ENCODE measurements at places on chromosomes 12 and 14.

- peak; percentile 41 for DNase-seq
Observed at GRCh38 chr12:32399370-32400113, at the start of gene FGD4. FGD4 (plus strand) TSS chr12:32399558.

GRCh38 chr12:128690641-128691040, 133.1 kb downstream of the SLC15A4 start:
- no peak for DNase-seq

DNA sequence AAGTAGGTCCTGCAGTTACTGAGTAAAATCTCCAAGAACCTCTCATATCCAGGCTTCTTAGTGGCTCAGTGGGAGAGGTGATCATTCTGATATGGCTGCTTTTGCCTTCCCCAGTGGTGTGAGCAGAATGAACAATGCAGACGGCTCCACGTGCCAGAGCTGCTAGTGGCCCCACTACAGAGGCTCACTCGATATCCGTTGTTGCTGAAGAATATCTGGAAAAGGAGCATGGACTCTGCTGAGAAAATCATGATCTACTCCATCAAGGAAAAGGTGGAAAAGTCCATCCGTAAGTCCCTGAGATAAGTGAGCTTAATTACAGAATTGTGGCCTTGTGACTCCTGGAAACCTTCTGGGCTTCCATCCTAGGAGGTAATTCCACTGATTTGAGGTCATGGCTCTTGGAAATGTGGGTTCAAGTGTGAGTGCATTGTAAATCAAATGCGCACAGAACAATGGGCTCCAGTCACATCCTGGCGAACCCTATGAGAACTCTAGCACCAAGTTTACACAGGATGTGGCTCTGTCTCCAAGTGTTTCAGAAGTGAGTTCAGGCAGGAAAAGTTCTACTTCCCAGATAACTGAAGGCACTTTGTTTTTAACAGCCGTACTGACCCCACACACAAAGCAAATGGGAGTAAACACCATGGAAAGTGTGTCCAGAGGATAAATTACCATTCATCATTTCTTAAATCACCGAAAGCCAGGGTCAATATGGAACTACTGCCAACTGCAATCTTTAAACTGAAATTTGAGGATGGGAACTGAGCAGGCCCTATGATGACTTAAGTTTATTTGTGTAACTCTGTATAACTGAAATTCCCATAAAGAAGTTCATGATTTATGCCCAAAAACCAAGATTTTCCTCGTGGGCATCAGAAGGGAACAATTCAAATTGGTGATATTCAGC, 51.4 kb downstream of the PLEKHG7 start:
- no peak for DNase-seq

GRCh38 chr12:16454481-16454880, 107.0 kb downstream of the MGST1 start:
- no peak for DNase-seq

- DNase-seq, result no peak
Observed at GRCh38 chr12:109967383-109968031, 28.7 kb downstream of the GIT2 start.

DNA sequence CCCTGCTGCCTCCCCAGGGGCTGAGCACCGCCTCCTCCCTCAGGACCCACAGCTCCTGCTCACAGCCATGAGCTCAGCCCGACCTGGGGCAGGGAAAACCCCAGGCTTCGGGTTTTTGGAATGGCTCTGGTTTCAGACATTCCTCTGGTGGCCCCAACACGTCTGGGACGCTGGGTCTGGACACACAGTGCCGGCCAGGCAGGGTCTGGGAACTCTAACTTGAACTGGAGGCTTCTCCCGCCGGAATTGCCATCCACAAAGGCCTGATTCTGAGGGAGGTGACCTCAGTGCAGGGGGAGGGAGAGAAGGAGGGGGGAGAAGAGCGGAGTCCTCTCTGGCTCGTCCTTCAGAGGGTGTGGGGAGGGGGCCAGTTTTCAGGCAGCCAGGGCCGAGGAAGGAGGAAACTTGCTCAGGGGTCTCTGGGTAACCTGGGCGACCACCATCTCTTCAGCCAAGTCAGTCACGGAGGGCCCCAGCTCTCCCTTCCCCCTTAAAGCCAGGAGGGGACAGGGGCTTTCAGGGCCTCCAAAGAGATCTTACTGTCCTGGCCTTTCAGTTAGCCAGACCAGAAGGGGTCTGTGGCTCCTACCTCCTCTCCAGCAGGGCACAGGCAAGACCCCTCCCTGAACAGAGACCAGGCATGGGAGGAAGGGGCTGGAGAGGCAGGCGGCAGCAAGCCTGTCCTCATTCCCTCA, 19.4 kb downstream of the NCKAP5L start:
- DNase-seq, result no peak

- DNase-seq, result no peak
Observed at GRCh38 chr12:109900752-109901580, 892 bp downstream of the TCHP start.

DNA sequence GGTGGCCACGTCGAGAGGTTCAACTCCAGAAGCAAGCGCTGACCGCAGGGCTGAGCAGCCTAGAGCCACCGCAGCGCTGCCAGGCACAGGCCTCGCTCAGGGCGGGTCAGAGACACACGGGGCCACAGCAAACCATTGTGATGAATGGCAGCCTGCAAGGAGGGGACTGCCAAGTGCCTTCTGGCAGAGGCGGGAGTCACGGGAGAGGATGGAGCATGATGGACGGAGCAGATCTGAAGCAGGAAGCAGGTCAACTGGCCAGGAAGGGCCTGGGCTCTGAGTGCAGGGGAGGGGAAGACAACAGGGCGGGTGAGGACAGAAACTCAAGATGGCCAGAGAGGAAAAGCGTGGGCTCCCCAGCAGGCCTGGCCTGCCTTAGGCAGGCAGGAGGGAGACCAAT, 49.8 kb downstream of the CDC42BPB start:
- DNase-seq, result no peak
